ENCODE measurements at places on chromosomes 5 and 9.
A peak's percentile ranks its signal among the peaks of the same experiment; 100 is the strongest.

- no peak for DNase-seq
Measured at GRCh38 chr9:75658301-75658905, 232.1 kb upstream of the PCSK5 start.

DNA sequence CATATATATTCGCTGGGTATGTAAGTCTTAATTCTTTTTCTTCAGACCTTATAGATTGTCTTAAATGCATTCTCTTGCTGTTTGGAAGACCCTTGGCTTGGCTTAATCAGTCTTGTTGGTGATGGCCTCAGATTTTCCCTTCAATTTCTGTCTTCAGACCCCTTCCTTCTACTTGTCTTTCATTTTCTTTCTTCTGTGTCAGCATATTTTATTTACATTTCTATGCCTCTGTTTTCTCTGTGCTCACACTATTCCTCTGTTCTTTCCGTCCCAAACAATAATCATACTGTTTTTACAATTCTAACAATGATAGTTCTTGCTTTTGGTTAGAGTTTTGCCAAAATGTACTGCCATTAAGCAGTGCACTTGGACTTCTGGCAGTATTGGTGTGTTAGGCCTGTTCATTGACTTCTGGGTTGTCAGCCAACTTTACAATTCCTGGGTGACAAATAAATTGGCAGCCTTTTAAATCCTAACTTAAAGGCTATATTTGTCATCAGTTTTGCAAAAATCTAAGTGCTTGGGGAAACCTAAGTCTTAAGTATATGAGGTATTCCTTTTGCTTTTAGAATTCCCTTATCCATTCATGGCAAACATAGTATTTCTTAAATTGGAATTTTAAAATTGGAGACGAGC lies 8.0 kb downstream of the SRFBP1 start:
- no peak for DNase-seq

GRCh38 chr9:98101868-98102273 lies 17.2 kb downstream of the TRIM14 start:
- peak; percentile 72 for DNase-seq

- DNase-seq, result no peak
Measured at GRCh38 chr5:40660751-40661150, 19.0 kb upstream of the PTGER4 start.

DNA sequence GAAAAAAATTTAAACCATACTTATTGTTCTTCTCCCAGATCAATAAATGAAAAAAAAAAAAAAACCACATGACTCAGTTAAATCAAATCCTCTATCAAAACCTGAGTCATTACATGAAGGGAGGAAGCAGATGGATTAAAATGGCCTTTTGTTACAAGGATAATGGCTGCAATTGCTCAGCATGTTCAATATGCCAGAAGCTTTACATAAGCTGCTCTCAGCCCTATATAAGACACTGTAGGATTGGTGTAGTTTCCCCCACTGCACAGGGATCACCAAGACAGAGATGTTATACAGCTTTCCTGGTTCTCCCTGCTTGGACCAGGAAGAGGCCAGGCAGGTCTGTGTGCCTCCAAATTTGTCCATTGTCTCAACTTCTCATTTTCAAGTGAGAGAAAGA lies 101.6 kb upstream of the MAP1B start:
- no peak for DNase-seq

DNA sequence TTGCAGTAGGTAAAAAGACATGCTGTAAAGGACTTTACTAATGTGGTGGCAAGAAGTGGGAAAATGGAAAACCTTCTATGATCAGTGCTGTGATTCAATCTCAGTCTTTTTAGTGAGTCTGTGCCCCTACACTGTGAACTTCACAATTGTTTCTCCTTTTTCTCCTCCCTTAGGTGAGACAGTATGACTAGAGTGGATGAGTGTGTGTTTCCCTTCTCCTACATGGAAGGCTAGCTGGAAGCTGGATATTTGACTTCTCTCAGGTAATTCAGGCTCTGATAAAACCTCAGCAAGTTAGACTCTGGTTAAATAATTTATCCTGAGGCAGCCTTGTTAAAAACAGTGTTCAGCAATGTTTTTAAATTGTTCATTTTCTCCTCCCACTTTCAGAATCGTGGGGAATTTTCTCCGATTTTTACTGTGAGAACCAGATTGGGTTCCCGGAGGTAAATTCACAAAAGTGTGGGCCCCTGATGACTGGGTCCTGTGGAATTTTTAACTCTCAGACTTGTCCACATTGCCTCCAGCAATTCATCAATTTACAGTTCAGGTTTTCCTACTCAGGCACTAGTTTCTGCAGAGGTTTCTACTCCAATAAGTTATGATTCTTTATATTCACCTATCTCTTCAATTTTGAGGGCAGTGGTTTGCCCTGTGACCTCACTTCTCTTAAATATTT lies 149.1 kb upstream of the PIK3R1 start:
- DNase-seq, result no peak

- no peak for DNase-seq
Measured at GRCh38 chr5:139296862-139297326, 3.4 kb downstream of the MATR3 start.

DNA sequence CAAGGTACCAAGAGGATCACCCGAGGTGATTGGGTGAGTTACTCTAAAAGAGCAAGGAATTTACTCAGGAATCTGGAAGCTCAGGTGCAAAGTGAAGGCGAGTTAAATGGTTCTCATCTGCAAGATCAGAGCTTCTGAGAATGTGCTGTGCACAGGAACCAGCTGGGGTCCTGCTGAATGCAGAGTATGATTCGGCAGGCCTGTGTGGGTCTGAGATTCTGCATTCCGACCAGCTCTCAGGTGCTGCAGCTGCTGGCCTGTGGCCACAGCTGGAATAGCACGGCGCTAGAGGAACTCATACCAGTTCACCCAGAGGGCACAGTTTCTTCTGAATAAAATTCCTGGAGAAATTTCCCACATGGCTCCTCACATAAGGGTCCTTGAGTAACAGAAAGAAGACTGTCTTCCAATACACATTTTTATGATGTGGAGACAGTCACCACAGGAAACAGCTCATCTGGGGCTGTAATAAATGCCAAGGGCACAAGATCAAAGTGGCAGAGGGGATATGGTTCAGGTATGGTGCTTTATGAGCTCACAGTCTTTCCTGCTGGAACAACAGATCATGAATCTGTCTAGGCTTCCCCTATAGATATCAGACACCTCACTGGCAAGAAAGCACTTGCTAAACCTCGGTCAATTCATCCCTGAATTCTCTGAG lies 83.9 kb downstream of the PTPN3 start:
- DNase-seq, result no peak

DNA sequence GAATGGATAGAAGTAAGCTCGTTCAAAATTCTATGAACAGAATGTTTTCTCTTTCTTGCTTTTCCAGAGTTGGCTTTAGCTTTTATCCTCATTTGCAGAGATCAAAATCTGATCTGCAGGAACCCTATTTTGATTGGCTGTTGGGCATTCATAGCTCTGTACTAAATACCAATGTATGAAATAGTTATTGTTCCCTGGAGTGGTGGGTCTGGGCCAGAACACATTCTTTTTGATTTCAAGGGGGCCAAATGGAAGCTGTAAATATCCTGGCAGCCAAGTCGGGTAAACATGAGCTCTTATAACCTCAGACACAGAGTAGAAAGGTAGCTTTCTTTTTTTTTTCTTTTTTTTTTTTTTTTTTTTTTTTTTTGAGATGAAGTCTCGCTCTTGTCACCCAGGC lies 241.5 kb downstream of the PDZD2 start:
- DNase-seq, result no peak

DNA sequence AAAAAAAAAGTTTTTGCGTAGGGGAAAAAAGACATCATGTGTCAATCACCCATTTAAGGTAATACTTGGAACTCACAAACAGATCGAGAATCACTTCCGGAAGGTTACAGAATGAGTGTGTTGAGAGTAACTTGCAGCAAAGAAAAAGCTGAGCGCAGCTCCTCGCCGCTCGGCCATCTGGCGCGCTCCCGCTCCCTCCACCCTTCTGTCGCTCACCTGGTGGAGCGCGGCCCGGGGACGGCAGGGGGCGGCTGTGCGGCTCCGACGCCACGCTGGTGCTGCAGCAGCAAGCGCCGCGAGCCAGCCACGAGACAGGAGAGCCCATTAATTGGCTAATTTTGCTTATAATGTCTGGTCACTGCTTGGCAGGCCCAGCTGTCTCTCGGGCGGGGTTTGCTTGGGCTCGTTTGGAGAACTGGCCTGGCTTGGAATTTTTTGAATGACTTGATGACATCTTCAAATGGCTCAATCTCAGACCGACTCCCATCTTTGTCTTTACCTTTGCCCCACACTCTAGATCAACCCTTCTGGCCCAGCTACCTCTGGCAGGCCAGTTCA lies 601.8 kb downstream of the CCDC171 start:
- no peak for DNase-seq

GRCh38 chr9:37062336-37062735 lies 28.3 kb upstream of the PAX5 start:
- no peak for DNase-seq

- DNase-seq, result no peak
Measured at GRCh38 chr5:169116961-169117461, 183.9 kb downstream of the SLIT3 start.

DNA sequence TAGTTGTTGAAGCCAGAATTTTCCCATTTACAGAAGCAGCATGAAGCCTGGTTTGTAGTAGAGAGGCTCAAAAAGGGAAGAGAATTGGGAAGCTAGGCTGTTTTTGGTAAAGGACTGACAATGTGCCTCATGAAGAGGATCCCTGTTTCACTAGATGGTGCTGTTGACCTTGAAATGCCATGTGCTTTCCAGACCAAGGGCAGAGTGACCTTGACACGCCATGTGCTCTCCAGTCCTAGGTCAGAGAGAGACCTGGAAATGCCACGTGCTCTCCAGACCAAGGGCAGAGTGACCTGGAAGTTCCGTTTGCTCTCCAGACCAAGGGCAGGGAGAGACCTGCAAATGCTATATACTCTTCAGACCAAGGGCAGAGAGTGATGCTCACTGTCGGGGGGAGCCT lies 32.0 kb downstream of the UNC13B start:
- DNase-seq, result no peak

DNA sequence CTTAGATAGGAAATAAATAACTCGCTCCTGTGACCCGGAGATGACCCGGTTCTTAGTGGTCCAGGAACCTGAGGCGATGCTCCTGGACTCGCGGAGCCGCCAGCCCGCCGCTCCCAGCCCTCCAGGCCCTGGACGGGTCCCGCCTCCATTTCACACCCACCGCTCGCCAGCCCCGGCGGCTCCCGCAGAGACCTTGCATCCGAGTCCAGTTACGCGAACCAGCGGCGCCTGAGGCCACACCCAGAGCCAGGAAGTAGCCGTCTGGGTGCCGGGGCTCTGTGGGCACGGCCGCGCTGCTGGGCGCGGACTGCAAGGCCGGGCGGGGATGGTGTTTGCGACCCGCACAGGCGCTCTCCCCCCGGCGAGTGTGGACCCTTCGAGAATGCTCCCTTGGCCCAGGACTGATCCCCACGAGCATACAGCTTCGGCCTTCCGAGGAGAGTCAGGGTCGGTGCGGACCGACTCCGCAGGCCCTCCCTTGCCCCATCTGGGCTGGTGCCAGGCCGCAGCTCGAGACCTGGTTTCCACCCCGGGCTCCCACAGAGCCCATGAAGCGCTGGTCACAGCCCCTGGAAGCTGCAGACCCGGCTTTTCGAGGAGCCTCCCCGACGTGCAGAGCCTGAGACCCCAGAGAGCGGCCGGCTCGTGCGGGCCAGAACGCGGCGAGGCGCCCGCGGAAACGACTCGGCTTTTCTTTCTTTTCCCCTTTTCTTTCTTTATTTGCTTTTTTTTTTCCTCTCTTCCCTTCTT lies 5.2 kb upstream of the BARX1 start:
- no peak for DNase-seq

DNA sequence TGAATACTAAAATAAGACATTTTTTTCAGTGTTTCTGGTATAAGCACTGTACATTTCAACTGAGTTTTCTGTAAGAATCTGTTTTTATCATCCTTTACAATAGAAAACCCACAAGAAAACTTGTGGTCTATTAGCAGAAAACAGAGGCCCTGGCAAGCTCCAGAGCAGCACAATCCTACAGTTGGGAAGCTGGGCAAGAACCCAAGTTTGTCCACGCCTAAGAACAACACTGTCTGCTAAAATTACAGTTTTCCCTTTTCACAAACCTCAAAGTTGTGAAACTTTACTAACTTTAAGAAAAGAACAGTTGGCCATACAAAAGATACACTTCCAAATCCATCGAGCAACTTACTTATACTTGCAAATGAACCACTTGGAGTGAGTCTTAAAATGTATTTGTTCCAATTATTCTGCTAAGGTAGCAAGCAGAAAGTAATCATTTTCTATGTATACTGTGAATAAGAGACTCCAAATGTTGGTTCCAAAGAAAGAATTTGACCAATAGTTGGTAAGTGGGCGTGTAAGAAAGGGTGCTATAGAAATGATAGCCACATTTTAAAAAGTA lies 982.0 kb upstream of the ARRDC3 start:
- DNase-seq, result no peak

DNA sequence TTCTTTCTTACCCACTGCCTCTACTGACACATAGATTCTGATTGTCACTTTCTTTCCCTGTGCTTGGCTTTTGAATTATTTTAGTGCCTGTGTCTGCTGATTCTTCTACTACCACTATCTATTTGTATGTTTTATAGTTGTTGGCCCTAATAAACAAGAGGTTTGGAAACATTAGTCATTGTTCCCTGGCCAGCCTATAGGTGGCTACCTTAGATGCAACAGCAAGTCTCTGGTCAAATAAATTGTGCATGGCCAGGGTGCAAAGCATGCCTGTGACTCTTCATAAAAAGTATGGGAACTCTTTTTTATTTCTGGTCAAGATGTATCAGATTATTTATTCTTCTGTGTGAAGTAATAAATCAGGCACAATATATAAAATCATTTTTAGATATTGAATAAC lies 124.4 kb downstream of the PLK2 start:
- no peak for DNase-seq

- DNase-seq, result no peak
Measured at GRCh38 chr9:132773764-132774339, 103.6 kb downstream of the GTF3C4 start.

- DNase-seq, result no peak
Measured at GRCh38 chr5:158879993-158880392, 219.7 kb downstream of the EBF1 start.

DNA sequence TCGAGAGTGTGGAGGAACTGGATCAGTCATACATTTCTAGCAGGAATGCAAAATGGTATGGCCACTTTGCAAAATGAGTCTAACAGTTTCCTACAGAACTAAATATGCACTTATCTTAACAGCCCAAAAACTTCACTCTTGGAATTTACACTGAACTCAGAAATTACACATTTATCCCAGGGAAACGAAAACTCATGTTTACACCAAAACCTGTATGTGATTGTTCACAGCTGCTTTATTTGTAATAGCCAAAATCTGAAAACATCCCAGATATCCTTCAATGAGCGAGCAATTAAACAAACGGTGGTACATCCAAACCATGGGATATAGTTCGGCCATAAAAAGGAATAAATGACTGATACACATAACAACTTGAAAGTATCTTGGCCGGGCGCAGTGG lies 62.0 kb downstream of the RNF130 start:
- DNase-seq, result no peak

DNA sequence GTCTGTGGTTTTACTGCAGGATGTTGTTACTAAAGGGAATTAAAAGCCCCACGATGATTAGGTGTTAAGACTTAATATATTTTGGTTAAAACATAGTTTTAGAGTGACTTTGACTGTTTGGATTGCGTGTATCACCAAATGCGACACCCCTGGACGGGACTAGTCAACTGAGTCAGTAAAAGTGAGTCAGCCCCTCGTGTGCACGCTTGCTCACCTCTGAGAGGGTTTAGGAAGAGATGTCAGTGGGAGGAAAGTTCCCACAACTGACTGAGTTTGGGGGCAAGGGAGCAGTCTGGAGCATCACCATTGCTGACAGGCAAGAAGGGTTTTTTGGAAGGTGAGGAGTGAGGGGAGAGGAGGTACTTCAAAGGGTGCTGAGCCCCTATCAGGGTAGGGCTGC lies 14.4 kb upstream of the DMRT3 start:
- no peak for DNase-seq

- no peak for DNase-seq
Measured at GRCh38 chr9:29865764-29866313, 2292.6 kb upstream of the C9orf72 start.
